NCI-H187 treated with DMSO at 0.1 percent for 48 hours (cell line): ENCODE measurements at places on chromosomes 12 and 14.

DNA sequence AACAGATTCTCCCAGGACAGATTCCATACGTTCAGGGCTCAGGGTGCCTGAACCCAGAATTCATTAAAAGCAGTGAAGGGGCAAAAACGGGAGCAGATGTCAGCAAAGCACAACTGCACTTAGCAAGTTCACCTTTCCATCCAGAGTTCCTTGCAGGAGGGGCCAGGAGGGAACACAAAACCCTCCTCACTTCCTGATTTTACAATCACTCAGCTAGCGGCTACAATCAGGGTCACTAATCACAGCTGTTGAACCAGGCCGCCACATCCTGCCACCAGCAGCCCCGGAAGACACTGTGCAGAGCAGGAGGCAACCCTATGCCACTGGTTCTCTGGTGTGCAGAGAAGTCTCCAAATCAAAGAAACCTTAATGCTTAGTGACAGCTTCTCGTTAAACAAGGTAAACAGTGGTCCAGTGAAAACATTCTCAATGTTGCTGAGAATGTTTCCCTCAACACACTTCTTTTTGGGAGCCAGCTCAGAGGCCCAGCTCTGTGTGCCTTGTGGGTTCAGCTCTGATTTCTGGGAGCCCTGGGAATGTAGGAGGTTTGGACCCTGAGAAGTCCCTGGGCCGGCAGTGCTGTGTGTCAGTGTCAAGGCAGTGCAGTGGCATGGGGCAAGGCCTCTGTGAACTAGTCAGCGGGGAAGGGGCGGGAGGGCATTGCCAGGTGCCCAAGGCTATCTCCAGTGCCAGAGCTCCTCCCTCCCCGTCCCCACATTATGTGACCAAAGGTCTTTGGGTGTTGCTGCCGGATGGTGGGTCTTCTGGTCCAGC lies 54.5 kb downstream of the VCPKMT start:
- no peak for DNase-seq

GRCh38 chr12:31887109-31887811 lies 72.0 kb upstream of the RESF1 start:
- DNase-seq, result no peak

- no peak for DNase-seq
Observed at GRCh38 chr12:47886510-47887240, 18.1 kb downstream of the VDR start.

DNA sequence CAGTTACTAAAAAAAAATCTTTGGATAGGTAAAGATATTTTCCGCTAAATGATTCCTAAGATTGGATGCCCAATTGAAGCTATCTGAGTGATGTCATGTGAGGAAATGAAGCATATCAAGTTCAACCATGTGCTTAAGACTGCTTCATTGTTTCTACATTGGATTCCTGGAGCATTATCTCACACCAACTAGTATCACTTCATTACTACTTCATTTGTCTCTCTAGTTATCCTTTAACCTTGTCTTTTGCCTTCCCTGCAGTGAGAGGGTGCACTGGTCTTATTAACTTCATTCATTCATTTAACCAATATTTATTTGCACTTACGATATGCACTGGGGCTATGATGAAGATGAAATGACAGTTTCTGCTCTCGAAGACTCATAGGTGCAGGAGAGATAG lies 198.1 kb downstream of the SLC38A4 start:
- DNase-seq, result no peak

GRCh38 chr12:58106195-58106594 lies 164.8 kb downstream of the ATP23 start:
- no peak for DNase-seq

- no peak for DNase-seq
Observed at GRCh38 chr14:77804592-77804991, 4.7 kb downstream of the ADCK1 start.

DNA sequence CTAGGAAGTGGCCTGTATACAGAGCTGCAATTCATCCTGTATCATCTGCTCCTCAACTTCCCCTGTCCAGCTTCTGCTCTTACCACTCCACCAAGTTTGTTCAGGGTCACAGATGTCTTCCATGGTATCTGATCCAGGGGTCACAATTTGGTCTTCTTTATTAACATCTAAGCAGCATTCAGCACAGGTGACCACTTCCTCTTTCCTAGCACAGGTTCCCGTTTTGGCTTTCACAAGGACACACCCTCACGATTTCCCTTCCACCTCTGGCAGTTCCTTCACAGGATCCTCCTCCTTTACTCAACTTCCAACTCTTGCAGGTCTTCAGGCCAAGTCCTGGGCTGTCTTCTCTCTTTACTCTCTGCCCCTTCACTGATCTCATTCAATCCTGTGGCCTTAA lies 93.6 kb downstream of the TTC7B start:
- DNase-seq, result no peak

DNA sequence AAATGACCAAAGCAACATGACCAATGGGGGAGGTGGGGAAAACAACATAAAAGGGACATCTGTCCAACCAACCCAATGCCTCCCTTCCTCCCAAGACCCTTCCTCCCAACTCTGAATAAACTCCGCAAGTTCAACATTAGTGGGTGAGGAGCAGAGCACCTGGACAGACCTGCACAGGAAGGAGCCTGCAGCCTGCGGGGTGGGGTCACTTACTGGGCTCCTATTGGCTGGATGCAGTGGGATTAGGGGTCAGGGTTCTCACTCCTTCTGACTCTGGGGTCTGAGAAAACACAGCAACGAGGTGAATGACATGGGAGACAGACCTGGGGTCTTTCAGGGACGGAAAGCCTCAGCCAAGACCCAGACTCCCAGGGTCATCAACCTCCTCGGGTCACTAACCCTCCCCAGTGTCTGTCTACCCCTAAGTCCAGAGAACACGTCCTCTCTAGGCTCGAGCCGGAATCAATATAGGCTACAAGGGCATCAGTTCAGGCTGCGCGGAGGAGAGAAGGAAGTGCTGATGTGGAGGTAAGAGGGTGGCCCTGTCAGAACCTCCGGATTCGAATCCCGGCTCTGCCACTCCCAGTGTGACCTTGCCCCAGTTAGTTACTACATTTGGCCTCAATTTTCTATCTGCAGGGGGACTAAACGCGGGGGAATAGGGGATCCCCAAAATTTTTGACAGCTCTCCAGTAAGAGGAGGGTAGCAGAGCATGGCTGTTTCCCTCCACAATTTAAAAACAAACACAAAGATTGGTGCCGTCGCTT lies 860 bp downstream of the NDRG2 start:
- DNase-seq, result no peak

DNA sequence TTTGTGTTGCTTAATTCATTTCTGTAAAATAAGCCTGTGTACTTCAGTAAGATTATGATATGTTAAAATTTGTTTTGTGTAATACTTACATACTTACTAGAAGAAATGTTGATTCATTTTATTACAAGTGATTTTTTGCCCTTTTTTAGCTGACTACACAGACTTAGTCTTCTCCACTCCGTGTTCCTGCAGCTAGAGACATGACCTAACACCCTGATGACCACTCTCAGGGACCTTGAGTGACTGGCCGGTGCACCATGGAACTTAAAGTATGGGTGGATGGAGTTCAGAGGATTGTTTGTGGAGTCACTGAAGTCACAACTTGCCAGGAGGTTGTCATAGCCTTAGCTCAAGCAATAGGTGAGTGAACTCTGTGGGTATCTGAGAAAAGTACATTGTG lies 69.8 kb downstream of the BHLHE41 start:
- DNase-seq, result no peak

DNA sequence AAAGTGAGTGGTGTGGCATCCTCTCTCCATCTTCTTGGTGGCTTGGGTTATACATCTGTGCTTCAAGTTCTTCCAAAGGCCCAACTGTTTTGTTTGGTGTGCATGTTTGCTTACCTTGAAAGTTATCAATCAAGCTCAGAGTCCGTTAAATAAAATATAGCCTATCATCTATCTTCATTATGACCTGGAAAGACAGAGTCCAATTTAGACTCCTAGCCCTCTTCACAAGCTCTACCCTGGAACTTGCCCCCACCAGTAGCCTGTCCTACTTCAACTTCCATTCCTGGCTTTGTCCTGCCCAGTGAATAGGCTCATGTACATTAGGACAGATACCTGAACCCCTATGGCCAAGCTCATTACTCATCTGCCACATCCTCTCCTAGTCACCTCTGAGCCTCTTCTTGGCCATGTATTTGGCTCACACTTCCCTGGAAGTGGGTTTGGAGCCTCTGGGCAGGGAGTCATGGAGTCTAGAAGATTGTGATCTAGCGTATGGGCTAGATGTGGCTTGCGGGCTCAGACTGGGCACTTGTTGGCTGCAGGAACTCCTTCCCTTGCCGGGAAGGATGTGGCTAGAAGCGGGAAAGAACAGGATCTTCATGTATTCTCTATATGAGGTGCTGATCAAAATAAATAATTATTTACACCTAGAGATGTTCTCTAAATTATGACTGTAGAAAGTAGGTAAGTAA lies 6.4 kb upstream of the SSTR1 start:
- no peak for DNase-seq

GRCh38 chr12:80589077-80589476 lies 118.4 kb upstream of the MYF6 start:
- no peak for DNase-seq

DNA sequence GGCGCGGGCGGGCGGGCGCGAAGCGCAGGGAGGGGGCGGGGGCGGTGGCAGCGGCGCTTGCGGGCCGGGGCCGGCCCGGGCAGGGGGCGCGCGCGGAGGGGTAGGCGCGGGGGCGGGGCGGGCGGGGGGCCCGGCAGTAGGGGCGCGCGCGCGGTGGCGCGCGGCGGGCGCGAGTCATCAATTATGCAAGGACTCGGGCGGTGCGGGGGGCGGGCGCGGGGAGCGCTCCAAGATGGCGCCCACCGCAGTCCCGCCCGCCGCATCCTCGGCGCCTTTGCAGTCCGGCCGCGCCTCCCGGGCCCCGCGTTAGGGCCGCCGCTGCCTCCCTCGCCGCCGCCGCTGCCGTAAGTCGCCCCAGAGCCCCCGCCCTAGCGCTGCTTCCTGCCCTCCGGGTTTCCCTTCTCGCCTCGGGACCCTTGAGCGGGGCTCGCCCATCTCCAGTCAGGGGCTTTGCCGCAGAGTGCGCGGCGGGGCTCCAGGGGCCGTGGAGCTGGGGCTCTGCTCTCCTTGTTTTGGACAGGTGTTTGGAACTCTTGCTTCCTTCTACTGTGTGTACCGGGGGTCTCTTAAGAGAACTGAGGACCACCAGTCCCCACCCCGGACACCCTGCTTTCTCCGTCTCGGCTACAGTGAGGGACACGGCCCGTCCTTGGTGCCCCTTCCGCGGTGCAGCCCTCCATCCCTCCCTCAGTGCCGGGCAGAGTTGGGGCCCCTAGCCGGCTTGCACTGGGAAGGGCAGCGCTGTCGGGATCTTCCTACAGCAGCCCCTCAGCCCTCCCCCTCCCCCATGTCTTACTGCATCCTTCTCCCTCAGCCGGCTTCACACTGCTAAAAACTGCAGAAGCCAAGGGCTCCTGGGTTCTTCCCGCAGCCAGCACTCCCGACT lies at the start of gene SCN8A:
SCN8A (plus strand) TSS at position 218 of the 886 bp plus-strand sequence. CDS start 71,585 bp downstream, outside the sequence.
- peak; percentile 26 for DNase-seq

DNA sequence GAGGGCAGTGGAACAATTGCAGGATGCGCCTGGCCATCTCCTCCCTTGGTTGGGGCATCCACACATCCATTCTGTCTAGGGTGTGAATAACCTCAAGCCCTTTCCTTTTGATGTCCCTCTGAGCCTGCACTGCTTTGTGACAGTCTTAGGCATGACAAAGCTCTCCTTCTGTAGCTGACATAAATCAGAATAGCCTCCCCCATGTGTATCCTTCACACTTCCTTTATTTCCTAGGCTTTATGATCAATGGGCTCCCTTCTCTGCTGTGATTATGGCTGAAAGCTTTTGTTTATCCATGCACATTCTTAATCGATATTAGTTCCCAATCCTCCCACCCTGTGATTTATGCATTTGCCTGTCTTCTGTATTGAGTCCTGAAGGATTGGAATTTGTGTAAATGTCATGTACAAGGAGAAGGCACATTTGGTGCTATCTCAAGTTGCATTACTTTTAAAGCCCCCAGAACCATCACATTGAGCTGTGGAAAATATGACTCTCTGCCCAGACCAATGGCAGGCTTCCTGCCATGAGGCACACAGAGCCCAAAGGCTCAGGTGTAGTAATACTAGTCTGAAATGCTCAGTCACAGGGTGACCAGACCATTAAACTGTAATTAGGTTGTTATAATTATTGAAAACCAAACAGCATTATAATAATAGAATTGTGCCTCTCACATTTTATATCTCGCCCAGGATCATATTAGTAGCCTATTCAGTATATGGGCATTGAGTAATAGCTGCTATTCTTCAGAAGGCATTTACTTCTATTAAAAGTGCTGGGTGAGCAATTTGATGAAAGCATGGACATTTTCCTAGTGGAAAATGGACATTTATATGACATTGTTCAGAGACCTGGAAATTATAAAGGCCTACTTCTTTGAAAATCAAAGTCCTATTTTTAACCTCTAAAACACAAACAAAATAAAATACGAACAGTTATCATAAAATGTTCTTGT lies 14.0 kb downstream of the EMP1 start:
- no peak for DNase-seq

GRCh38 chr12:58833853-58834252 lies 86.5 kb downstream of the LRIG3 start:
- DNase-seq, result peak; percentile 72

DNA sequence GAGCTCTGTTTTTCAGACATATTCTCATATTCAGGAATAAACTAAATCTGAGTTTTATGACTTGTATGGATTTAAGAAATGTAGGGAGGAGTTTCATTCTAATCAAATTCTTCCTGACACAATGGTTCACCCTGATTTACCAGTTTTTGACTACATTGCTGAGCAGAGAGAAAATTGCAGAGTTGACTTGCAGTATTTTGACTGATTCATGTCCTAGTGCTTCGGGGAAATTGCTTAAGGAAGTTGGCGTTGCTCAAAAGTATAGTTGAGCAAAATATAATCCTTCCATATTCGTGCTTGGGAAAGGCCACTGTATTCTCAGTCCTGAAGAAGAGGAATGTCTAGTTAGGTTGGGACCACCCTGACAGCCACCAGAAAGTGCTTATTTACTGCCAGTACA lies 1.3 kb upstream of the TWF1 start:
- DNase-seq, result no peak

- no peak for DNase-seq
Observed at GRCh38 chr12:3061059-3061458, 16.1 kb upstream of the TSPAN9 start.

DNA sequence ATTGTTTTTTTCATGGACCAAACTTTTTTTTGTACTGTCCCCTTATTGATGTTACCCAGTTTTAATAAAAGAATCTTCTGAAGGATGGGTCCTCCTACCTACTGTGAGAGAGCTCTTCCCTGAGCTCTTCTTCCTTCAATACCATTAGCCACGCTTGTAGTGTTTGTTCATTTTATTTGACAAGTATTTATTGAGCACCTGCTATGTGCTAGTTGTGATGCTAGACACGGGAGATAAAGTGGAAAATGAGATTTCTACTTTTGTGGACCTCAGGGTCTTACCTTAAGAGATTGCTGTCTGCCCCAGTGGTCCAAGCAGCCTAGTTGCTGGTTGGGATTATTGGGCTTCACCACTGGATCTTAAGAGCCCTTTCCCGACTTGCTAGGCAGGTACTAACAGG lies 3.2 kb upstream of the GPD1 start:
- no peak for DNase-seq
